ENCODE measurements at places on chromosomes 3 and 15.
A peak's percentile ranks its signal among the peaks of the same experiment; 100 is the strongest.

DNA sequence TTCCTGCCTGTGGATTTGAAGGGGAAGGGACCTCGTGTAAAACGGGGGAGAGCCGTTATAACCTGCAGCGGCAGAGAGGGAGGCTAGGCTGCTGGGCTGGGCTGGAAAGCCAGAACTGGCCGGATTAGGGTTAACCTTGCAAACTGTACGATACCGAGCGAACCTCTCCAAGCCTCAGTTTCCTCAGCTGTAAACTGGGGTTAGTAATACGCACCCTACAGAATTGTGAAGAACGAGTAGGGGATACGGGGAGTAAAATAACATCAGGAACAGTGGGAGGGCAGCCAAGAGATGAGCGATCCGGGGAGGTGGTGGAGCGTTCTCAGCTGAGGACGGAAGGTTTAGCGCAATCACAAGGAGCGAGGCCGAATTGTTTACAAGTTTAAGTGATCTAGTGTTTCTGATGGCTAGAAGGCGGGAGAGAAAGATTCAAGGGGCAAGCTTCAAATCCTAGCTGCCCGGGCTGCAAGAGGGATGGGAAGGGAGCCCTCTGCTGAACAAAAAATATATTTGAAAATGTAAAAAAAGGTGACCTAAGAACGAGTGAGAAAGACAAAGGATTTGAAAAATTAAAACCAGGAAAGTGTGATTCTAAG, 768 bp upstream of the SEMA5B start:
- H3K36me3 ChIP-seq = no peaks in the 10 kb centered on the region
- no peak for DNase-seq
- H3K4me3 ChIP-seq = peak overlapping the region; percentile 34
- H3K4me1 ChIP-seq = no peaks in the 10 kb centered on the region
- no peak overlapping the region for H3K27ac ChIP-seq
- H3K27me3 ChIP-seq = peaks cover 43% of the 10 kb centered on the region

DNA sequence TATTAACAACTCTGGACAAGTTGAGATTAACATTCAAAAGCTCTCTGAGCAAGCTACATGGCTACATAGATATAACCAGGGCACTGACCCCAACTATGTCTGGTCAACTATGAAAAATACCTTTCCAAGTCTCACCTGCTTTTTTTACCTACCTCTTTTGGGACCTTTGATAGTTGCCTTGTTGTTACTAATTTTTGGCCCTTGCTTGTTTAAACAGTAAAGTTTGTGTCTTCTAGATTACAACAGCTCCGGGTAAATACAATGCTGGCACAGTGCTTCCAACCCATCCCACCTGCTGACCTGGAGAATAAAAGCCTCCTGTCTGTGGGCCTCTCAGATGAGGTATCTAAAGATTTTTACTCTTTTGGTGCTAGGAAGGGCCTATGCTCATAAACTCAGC, 1036.6 kb downstream of the NAALADL2 start:
- no peak overlapping the region for H3K27ac ChIP-seq
- no peaks in the 10 kb centered on the region for H3K27me3 ChIP-seq
- no peak overlapping the region for H3K4me3 ChIP-seq

- no peak overlapping the region for H3K27ac ChIP-seq
- no peak for DNase-seq
- no peaks in the 10 kb centered on the region for H3K27me3 ChIP-seq
- H3K36me3 ChIP-seq = no peaks in the 10 kb centered on the region
- H3K4me3 ChIP-seq = no peak overlapping the region
Observed at GRCh38 chr3:183631715-183632114, 3.7 kb upstream of the KLHL24 start.

GRCh38 chr15:101490922-101491733, 1.6 kb upstream of the PCSK6 start:
- H3K4me1 ChIP-seq = peaks cover 2% of the 10 kb centered on the region
- no peak overlapping the region for H3K27ac ChIP-seq
- DNase-seq = no peak

DNA sequence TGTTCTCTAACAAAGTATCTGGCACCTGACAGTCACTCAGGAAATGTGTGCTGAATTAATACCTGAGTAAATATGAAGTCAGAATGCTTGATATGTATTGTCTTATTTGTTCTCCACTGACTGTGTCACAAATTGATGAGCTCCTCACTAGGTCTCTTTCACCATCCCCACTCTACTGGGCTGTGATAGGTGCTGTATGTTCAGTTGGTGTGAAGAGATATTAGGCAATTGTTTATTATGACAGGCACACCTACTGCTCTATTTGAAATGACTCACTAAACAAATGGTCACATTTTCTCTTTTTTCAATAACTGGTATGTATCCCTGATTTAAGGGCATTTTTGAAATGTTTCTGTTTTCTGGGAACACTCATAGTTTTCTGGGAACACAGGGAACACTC, 25.2 kb upstream of the CCDC39 start:
- H3K27ac ChIP-seq = no peak overlapping the region
- no peak for DNase-seq
- H3K4me1 ChIP-seq = no peaks in the 10 kb centered on the region
- no peaks in the 10 kb centered on the region for H3K36me3 ChIP-seq

DNA sequence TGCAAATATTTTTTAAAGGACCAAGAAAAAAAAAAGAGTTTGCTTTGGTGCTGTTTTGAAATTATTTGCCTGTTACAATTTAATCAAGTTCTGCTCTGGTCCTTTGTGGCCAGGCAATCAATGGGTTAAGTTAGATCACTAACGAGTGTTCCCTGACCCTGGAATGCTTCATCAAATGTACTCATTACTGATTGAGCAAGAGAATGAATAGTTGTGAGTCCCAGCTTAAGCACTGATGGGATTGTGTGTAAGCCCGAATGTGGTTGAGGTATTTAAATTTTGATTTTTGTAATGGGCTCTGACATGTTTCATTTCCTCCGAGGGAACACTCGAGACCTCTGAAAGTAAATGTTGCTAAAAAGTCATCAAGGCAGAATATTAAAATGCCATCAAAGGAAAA, 699.1 kb downstream of the MCTP2 start:
- H3K36me3 ChIP-seq = no peaks in the 10 kb centered on the region
- H3K27me3 ChIP-seq = no peaks in the 10 kb centered on the region
- no peak overlapping the region for H3K4me3 ChIP-seq
- no peak for DNase-seq
- peak overlapping the region; percentile 4 for H3K27ac ChIP-seq

GRCh38 chr3:128435058-128435457, 31.6 kb downstream of the DNAJB8 start:
- peaks cover 9% of the 10 kb centered on the region for H3K4me1 ChIP-seq
- peaks cover 12% of the 10 kb centered on the region for H3K27me3 ChIP-seq
- no peaks in the 10 kb centered on the region for H3K36me3 ChIP-seq
- H3K4me3 ChIP-seq = no peak overlapping the region

GRCh38 chr3:14761121-14761672, 57.6 kb upstream of the FGD5 start:
- H3K4me1 ChIP-seq = no peaks in the 10 kb centered on the region
- H3K27me3 ChIP-seq = no peaks in the 10 kb centered on the region
- H3K36me3 ChIP-seq = no peaks in the 10 kb centered on the region
- DNase-seq = no peak
- no peak overlapping the region for H3K27ac ChIP-seq

DNA sequence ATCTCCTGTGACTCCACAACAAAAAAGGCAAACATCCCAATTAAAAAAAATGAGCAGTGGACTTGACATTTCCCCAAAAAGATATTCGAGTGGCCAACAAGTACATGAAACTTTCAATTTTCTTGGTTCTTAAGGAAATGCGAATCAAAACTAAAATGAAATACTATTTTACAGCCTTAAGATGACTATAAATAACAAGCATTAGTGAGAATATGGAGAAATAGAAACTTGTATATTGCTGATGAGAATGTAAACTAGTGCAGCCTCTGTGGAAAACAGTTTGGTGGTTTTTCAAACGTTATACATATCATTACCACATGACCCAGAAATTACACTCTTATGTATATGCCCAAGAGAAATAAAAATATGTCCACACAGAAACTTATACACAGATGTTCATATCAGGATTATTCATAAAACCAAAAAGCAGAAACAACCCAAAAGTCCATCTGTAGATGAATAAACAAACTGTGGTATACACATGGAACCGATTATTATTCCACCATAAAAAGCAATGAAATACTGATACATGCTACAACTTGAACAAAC, 153.2 kb upstream of the GPR149 start:
- H3K36me3 ChIP-seq = no peaks in the 10 kb centered on the region
- H3K4me1 ChIP-seq = no peaks in the 10 kb centered on the region
- H3K4me3 ChIP-seq = no peak overlapping the region
- DNase-seq = no peak

DNA sequence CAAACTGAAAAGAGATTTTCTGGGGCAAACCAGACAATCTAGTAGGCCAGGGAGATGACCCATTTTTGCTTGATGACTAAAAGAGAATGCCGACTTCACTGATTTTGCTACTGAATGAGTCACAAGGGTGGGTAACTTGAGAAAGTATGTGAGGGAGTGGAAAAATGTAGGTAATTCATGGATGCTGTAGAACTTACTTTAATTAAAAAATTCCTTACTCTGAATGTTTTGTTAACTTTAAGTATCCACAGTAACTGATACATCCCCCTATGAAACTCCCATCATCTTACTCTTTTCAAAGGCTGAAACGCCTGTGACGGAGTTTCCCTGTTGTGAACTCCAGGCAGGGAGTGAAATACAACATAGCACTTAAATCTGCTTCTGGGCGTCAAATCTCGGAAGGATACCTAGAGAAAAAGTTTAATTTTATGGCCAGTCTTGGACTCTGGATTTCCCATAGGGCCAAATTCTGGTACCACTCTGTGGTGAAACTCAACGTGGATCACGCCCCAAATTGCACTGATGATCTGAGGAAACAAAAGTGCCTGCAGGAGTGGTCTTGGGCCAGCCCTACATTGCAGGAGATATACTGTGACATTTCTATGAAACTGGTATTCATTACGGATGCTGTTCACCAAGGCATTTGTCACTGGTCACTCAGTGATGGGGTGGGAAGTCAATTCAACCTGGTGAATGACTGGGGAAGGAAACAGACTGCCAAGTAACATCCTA, 24.0 kb downstream of the GOLIM4 start:
- H3K27me3 ChIP-seq = no peaks in the 10 kb centered on the region
- no peaks in the 10 kb centered on the region for H3K36me3 ChIP-seq

- H3K4me1 ChIP-seq = no peaks in the 10 kb centered on the region
- no peaks in the 10 kb centered on the region for H3K36me3 ChIP-seq
- peaks cover 3% of the 10 kb centered on the region for H3K27me3 ChIP-seq
- no peak for DNase-seq
Observed at GRCh38 chr3:124221422-124221821, 229.5 kb upstream of the ROPN1 start.

Measured in RWPE2 (cell line).